Activated CD4-positive, alpha-beta T cell treated with anti-CD3 and anti-CD28 coated beads, Interleukin-2, amount 10 ng/mL, durations not matched to agents 7 days and 5 days (primary cell): ENCODE measurements at places on chromosomes 11 and 22. TPM values are rescaled to one million over a fixed set of nuclear protein-coding genes. Genes with fewer than 3 reads are reported as not detected.

Gene ISX
- total RNA-seq, result not detected

Gene TRIM51
- total RNA-seq, result not detected

Gene ZNF74
- total RNA-seq, result 8.6 TPM

Gene DNAJB7
- not detected for total RNA-seq

Gene TSPAN18
- total RNA-seq, result 23.5 TPM

Gene MAPK8IP2
- total RNA-seq, result 0.29 TPM

Gene ARHGEF17
- not detected for total RNA-seq
